ENCODE measurements at places on chromosomes 11 and 22.

GRCh38 chr11:1436468-1437039 is 46.8 kb downstream of the BRSK2 start:
- no peak for DNase-seq

DNA sequence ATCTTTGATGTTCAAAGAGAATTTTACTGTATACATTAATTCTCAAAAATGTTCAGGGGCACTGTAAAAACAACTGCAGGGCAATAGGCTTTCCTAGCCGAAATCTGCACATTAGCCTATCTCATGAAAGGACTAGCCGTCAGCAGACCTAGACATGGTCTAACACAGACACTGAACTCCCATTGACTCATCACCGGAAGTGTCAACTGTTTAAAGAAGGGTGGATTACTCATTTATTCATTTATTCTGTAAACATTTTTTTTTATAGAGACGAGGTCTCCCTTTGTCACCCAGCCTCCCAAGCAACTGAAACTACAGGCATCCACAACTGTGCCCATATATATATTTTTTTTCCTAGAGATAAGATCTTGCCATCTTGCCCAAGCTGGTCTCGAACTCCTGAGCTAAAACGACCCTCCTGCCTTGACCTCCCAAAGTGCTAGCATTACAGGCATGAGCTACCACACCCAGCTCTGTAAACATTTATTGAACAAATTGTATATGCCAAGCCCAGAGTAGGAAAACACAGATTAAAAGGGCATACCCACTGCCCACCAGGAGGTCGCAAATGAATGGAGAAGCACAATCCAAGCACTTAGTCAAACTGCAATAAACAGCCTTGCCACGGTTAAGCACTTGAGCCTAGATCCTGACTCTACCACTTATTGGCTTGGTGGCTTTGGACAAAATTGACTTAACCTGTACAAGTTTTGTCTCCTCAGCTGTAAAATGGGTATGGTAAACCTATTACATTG is 26.6 kb downstream of the RAB30 start:
- DNase-seq = no peak

GRCh38 chr11:12961615-12962014 is 47.5 kb upstream of the RASSF10 start:
- DNase-seq = no peak

GRCh38 chr11:110160437-110160836 is 67.2 kb downstream of the ZC3H12C start:
- DNase-seq = no peak

DNA sequence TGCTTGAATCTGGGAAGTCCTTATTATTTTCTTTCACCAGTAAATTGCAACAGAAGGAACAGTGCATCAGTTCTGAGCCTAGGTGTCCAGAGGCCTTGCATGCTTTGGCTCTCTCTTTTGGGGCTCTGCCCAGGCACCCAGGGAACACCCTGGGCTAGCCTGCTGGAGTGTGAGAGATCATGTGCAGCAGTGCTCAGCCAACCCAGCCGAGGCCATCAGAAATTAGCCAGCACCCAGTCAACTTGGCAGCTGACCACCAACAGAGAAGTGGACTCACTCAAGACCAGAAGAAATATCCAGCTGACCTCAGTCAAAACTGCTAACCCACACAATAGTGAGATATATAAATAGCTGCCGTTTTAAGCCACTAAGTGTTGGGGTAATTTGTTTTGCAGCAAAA is 11.2 kb upstream of the P4HA3 start:
- DNase-seq = no peak

DNA sequence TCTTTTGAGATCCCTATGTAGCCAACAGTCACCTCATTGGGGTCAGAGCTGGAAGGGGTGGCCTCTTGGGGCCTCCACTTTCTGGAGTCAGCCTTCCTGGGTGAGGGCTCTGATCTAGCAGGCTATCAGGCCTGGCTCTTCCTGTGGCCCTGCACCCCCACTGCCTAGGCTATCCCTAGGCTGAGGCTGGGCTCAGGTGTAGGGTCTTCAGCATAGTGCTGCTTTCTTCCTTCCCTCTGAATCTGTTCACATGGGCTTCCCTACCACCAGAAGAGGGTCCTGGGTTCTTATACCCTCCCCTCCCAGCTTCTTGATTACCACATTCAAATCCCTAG is 456 bp upstream of the SPI1 start:
- no peak for DNase-seq

GRCh38 chr11:74256378-74257133 is 54.9 kb downstream of the P4HA3 start:
- no peak for DNase-seq

GRCh38 chr11:83477772-83478171 is 191.6 kb upstream of the CCDC90B start:
- DNase-seq = no peak

GRCh38 chr11:60835534-60835846 is 6.4 kb upstream of the CCDC86 start:
- DNase-seq = no peak

GRCh38 chr11:95680169-95680929 is 109.2 kb downstream of the FAM76B start:
- DNase-seq = no peak

DNA sequence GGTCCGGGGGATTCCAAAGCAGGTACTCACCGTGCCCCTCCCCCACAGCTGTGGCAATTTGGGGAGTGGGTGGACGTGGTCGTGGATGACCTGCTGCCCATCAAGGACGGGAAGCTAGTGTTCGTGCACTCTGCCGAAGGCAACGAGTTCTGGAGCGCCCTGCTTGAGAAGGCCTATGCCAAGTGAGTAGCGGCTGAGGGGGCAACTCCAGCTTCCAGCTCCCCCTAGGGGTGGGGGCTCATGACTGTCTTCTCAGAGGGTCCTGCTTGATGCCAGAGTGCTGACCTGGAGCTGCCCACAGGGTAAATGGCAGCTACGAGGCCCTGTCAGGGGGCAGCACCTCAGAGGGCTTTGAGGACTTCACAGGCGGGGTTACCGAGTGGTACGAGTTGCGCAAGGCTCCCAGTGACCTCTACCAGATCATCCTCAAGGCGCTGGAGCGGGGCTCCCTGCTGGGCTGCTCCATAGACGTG is 4.2 kb downstream of the CAPN1 start:
- no peak for DNase-seq

DNA sequence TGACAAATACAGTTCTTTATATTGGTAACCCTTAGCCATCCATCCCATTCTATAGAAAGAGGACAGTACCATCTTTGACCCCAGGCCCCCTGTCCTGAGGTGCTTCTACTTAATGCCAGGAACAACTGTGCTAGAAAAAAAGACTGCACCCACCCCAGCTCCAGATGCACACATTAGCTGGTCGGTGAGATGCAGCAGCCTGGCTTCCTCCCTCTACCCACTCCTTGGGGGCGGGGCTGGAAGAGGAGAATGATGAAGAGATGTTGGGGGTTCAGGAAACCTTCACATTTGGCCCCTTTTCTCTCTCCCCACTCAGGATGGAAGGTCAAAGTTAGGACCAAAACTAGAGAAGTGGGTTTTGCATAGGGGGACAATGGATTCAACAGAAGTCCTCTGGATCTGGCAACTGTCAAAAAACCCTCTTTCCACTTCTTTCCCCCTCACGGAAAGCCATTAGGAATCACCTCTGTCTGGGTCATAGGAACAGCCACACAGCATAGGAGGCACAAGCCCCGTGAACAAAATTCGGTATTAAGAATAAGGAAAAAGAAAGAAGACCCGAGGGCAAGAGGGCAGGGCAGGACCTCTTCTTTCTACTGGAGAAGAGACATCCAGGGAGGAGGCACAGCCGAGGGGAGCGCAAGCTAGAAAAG is 755 bp downstream of the NRIP3 start:
- DNase-seq = peak; percentile 18

DNA sequence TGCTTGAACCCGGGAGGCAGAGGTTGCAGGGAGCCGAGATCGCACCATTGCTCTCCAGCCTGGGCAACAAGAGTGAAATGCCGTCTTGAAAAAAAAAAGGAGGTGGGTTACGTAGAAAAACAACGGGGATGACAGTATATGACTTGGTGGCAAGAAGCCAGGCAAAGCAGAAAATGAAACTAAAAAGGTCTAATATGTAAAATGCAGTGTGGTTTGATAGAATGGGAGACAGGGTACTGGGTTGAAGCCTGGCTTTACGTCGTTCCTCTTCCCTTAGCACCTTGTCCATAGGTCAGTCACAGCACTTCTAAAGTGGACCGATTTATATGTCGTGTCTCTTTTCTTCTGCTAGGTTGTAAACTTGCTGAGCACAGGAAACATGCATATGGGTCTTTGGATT is 274.9 kb upstream of the ZC3H12C start:
- DNase-seq = no peak

DNA sequence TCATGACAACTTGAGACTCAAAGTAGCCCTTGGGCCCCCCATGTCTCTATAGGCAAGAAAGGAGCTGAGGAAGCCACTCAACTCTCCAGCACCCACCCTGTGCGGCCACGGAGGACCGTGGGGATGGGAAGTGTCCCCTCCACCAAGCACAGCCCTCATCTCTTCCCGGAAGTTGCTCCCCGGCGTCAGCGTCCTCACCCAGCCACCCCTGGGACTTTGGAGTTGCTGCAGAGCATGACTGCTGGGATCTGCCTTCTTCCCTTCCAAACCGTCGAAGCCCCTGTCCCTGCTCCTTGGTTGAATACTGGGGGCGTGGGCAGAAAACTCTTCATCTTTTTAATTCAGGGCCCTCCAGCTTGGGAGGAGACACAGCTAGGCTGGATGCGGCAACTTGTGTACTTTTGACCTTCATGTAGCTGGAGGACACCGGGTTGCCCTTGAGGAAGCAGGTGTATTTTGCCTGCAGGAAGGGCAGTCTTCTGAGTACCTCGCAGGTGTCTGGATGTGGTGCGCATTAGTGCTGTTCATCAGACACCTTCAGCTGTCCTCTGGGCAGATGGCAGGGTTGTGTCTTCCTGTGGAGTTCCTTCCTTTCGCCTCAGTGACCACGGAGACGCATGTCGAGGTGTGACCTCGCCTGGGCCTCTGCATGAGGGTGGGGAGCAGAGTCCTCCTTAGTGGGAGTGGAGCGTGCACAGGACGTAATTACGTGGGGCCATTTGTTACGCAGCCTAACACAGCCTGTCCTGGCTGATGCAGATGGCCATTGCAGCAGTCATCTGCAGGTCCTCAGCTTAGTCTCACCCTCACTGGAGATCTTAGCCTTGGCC is 12.2 kb upstream of the IFITM3 start:
- DNase-seq = no peak

DNA sequence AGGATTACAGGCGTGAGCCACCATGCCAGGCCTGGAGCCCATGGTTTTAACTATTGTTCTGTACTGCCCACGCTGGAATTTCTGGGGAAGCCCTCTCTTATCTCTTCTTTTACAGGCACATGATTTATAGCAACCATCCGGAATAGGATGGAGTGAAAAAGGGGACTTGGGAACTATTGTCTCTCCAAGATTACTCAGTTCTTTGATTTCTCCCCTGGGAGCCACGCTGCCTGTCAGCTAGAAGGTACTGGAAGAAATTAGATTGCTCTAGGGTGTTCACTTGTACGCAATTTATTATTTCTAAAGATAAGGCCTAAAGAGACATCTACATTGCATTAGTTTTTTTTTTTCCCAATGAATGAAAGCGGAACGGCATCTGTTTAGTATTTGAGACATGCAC is 65.6 kb upstream of the PTPRJ start:
- DNase-seq = no peak

GRCh38 chr11:68956142-68956541 is 24.6 kb downstream of the MRGPRD start:
- peak; percentile 52 for DNase-seq

DNA sequence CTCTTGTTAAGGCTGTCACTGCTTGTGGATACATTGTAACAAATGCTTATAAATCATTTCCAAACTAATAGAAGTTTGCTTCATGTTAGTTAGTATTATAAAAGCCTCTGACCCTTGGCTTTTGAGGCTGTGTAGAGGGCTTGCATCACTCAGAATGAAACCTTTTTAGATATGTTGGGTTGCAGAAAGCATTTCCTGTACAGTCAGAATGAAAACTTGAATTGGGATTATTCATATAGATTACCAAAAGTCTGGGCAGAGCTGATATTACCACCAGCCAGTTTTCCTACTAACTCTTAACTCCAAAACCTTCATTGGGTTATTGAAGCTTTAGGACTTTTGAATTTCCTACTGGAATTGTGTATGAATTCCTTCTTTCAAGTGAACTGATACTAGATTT is 12.0 kb downstream of the KMT2A start:
- peak; percentile 8 for DNase-seq

DNA sequence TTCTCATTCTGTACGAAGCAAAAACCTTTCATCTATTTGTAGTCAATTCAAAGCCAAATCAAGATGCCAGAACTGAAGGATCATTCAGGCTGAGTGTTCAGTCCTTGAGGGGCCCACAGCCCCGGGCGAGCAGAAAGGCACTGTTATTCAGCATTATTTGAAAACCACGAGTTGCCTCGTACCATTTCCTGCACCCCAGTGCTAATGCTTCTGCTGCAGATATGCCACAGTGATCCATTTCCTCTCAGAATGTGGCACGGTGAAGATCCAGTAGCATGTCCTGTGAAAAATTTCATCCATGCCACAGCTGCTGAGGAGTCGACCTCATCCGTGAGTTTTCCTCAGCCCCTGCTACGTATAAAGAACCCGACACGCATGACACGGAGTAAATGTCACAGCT is 85.4 kb downstream of the OSBP2 start:
- no peak for DNase-seq

GRCh38 chr11:45159781-45160365 is 13.4 kb downstream of the PRDM11 start:
- no peak for DNase-seq

GRCh38 chr11:60848714-60849151 is 6.8 kb downstream of the CCDC86 start:
- no peak for DNase-seq

DNA sequence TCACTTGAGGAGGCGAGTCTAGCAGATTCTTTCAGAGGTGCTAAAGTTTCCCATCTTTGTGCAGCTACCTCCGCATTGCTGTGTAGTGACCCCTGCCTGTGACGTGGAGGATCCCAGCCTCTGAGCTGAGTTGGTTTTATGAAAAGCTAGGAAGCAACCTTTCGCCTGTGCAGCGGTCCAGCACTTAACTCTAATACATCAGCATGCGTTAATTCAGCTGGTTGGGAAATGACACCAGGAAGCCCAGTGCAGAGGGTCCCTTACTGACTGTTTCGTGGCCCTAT is 8.9 kb upstream of the SAMM50 start:
- DNase-seq = no peak

GRCh38 chr11:121071846-121072450 is 29.1 kb upstream of the TECTA start:
- DNase-seq = no peak

GRCh38 chr11:40162901-40163883 is 1296.3 kb downstream of the LRRC4C start:
- no peak for DNase-seq

DNA sequence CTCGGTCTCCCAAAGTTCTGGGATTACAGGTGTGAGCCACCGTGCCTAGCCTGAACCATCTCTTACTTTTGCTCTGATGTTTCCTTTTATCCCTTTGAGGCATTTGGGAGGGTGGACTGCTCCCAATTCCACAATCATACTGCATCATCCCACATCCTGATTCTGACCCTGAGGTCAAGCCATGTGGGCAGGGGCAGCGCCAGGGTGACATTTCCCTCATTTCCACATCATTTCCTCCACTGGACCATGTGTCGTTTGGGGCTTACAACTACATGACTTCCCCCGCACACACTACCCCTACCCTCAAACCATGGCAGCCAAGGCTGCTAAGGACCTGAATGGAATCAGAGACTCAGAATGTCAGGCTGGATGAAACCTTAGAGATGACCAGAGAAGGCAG is 26.4 kb upstream of the ZBTB16 start:
- DNase-seq = no peak

GRCh38 chr11:117369534-117369933 is 41.9 kb downstream of the CEP164 start:
- no peak for DNase-seq

- DNase-seq = no peak
Observed at GRCh38 chr11:101487775-101488174, 96.0 kb downstream of the TRPC6 start.
